Naive thymus-derived CD4-positive, alpha-beta T cell (primary cell): ENCODE measurements at places on chromosomes 4 and X.

- no peak for DNase-seq
These were observed 116.5 kb upstream of the PDLIM3 start for GRCh38 chr4:185651851-185652250.

GRCh38 chr4:94603170-94603747 is 151.5 kb downstream of the PDLIM5 start:
- no peak for DNase-seq

DNA sequence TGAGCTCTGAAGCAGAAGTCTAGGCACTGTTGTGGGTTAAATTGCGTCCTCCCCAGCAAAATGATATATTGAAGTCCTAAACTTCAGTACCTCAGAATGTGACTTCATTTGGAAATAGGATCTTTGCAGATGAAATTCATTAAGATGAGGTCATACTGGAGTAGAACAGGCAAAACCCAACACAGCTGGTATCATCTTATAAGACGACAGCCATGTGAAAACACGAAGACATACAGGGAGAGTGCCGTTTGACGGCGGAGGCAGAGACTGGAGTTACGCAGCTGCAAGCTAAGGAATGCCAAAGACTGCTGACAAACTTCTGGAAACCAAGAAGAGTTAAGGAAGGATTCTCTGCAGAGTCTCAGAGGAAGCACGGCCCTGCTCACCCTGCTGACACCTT is 241.5 kb downstream of the MAML3 start:
- DNase-seq, result no peak

GRCh38 chrX:106898462-106898861 is 4.7 kb downstream of the RIPPLY1 start:
- DNase-seq, result peak; percentile 41

- no peak for DNase-seq
These were observed 18.0 kb downstream of the DDX3X start for GRCh38 chrX:41351923-41352322.
